ENCODE measurements at places on chromosomes 4 and X.

DNA sequence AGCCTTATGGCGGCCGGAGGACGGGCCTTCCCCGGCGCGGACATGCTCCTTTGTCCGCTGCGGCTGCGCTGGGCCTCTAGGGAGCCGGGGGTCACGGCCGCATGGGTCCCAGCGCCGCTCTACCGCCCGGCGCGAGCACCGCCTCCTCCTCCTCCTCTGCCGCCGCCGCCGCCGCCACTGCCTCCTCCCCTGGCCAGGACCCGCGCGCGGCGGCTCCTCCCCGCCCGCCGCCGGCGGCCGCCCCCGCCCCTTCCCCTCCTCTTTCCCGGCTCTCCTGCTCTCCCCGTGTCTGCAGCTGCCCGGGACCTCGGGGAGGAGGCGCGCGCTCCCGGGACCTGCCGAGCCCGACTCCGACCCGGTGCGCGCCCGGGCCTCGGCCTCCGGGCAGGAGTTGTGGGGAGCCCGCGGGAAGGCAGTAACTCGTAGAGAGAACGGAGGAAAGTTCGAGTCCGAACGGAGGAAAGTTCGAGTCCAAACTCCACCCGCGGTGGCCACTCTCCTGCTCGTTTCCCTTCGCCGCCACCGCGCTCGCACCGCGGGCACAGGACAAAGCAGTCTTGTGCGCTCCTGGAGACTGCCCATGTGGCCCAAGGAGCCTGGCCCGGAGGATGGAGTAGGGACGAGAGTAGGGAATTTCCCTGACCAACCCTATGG lies at the start of gene ADGRA3:
Gene ADGRA3, minus strand, starts transcription at position 179 of the 654 bp plus-strand sequence. CDS start 282 bp downstream, outside the sequence.
- DNase-seq: peak; percentile 39

GRCh38 chrX:150544835-150545770 lies 23.3 kb upstream of the MTM1 start:
- DNase-seq: no peak

DNA sequence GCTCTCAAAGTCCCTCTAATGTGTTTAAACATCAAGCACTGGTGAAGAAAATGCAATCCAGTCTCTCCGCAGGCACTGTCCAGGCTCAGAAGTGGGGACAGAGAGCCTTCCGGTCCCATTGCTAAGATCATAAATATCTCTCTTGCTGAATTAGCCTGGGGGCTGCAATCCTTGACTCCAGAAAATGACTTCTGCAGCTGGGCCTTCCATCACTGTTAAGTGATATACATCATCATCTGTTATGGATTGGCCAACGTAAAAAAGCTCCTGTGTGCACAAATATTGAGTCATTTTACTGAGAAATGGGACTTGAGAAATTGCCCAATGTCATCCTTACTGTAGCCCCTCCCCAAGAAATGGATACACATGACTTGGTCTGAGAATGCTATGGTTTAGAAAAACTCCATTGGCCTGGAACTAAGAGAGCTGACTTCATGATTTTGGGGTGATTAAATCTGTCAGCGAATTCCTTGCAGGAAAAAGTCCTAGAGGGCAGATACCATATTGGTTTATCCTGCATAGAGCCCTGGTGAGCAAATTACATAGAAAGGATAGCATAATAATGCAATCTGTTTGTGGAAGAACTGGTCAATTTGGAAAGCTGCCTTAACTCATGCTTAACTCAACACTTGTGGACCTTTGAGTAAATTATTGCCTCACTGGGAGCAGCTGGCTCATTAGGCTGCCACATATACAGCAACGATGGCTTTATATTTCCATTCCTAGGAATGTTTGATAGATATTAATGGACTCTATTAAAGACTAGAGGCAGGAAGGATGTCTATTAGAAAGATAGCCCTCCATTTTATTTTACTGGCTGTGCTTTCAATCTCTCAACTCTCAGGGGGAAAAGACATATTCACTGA lies 346.1 kb downstream of the GBA3 start:
- DNase-seq: no peak

- no peak for DNase-seq
Observed at GRCh38 chr4:52823702-52824092, 38.4 kb upstream of the RASL11B start.

DNA sequence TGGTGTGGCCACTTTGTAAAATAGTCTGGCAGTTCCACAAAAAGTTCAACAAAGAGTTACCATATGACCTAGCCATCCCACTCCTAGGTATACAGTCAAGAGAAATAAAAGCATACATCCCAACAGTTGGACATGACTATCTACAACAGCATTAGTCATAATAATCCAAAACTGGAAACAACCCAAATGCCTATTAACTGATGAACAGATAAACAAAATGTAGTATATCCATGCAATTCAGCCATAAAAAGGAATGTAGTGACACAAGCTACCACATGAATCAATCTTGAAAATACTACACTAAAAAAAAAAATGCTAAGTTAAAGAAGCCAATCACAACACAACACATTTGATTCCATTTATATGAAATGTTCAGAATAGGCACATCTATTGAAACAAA lies 16.1 kb downstream of the MED14 start:
- no peak for DNase-seq

DNA sequence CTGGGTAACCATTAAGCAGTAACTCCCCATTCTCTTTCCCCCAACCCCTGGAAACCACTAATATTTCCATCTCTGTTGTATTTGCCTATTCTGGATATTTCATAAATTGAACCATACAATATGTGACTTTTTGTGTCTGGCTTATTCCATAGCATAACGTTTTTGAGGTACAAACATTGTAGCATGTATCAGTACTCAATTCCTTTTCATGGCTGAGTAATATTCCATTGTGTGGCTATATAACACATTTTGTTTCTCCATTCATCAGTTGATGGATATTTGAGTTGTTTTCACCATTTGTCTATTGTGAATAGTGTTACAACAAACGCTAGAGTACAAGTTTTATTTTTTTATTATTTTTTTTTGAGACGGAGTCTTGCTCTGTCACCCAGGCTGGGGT lies 55.0 kb upstream of the MORC4 start:
- no peak for DNase-seq

GRCh38 chrX:106170318-106170717 lies 2.2 kb downstream of the PWWP3B start:
- DNase-seq: no peak

DNA sequence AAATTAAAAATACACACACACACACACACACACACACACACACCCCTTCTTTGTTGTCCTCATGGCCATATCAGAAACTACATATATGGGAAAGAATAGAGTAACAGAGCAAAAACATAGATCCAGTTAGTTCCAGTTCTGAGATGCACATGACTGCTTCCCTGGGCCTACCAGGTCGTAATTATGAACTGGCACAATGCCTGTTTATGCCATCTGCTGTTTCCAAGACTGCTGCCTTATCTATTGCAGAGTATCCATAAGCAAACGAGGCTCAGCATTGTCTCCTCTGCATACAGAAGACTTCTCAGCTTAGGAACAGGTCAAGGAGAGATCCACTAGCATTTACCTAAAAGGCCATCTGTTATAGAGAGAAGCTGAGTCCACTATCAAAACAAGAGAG lies 789.0 kb downstream of the TECRL start:
- DNase-seq: no peak

GRCh38 chrX:38175139-38175538 lies 45.5 kb downstream of the SRPX start:
- no peak for DNase-seq

- DNase-seq: no peak
Observed at GRCh38 chrX:44332437-44332836, 11.0 kb downstream of the EFHC2 start.

GRCh38 chrX:67613366-67613765 lies 69.5 kb downstream of the AR start:
- DNase-seq: no peak

DNA sequence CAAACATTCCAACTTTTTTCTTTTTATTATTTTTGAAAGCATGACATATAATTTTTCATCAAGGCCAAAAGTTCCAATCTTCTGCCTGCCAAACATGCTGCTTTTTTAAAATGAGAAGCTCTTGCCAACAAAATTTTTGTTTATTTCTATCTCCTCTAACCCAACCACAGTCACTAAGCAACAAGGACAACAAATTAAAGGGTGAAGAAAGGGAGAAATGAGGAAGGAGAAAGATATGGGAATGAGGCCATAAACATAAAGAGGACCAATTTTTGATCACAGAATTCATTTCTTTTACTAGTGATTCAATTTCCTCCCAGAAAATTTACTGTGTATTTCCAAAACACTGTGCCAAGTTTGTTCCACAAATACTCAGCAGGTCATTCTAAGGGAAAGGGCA lies 537.0 kb upstream of the DIAPH2 start:
- DNase-seq: no peak

- no peak for DNase-seq
Observed at GRCh38 chr4:8603931-8604330, 11.4 kb downstream of the CPZ start.

GRCh38 chr4:186606591-186606992 lies 51.2 kb upstream of the MTNR1A start:
- no peak for DNase-seq

- DNase-seq: no peak
Observed at GRCh38 chrX:23790155-23790497, 7.2 kb downstream of the SAT1 start.

GRCh38 chr4:630656-631055 lies 5.3 kb downstream of the PDE6B start:
- no peak for DNase-seq

DNA sequence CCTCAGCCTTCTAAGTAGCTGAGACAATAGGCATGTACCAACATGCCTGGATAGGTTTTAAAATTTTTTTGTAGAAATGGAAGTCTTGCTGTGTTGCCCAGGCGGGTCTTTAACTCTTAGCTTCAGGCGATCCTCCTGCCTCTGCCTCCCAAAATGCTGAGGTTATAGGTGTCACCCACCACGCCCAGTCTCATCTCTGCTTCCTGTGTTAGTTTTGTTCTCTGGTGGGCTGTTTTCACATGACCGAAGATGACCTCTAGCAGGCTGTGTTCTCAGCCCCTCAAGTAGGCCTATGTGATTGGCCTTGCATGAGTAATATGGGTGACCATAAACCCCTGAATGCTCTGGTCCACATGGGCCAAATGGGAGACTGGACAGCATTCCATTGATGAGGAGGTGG lies 56.8 kb upstream of the MSANTD1 start:
- DNase-seq: no peak

- DNase-seq: no peak
Observed at GRCh38 chr4:6924361-6924779, 14.7 kb downstream of the TBC1D14 start.

GRCh38 chr4:102535398-102536082 lies 34.4 kb downstream of the NFKB1 start:
- no peak for DNase-seq

DNA sequence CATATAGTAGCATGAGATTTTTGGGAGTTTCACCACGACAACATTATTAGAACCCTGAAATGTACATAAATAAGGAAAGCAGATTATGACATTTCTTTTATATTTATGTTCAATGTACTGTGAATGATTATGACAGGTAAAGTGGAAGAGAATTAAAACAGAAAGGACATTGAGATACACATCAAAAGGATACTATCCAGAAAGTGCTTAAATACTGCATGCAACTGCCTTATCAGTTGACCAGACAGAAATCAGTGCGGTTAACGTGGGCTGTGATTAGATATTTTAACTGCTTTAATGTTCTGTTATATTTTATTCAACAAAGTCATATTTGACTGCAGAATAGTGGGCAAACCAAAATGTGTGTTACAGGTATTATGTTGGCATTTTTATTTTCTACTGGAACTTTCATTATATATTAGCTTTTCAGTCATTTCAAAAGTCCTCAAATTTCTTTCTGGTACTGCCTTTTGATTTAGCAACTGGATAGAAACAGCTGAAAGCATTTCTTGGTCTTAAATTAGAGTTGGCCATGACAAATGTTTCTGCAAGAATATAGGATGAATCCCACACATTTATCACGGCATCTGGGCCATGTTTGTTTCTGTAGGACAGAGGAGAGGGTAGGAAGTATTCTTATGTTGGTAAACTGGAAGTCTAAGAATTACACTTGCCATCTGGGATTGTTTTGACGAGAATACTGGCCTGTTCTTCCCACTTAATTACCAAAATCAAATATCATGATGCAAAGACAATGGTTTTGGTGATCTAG lies 255.2 kb downstream of the SLC39A8 start:
- no peak for DNase-seq

GRCh38 chr4:57689693-57690205 lies 579.6 kb upstream of the IGFBP7 start:
- no peak for DNase-seq

DNA sequence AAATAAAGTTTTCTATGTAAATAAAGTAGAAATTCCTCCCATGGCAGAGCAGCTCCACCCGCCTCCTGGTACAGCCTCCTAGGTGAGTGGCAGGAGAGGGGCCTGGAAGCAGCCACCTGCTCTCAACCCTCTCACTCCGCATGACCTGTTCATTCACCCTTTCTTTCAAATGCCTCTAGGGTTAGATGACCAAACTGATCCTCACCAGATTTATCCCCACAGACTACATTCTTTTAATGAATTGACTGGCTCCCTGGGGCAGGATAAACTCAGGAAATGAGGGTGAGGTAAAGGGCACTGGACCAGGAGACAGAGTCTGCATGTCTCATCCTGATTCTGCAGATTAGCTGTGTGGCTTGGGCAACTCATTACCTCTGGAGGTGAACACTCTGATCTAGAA lies 32.6 kb upstream of the NKX6-1 start:
- DNase-seq: no peak

DNA sequence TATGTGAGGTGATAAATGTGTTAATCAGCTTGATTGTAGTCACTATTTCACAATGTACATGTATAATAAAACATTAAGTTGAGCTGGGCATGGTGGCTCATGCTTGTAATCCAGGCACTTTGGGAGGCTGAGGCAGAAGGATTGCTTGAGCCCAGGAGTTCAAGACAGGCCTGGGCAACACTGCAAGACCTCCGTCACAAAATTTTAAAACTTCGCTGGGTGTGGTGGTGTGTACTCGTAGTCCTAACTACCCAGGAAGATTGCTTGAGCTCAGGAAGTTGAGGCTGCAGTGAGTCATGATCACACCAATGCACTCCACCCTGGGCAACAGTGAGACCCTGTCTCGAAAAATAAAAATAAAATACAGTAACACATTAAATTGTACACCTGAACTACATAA lies 20.1 kb downstream of the LYAR start:
- no peak for DNase-seq

DNA sequence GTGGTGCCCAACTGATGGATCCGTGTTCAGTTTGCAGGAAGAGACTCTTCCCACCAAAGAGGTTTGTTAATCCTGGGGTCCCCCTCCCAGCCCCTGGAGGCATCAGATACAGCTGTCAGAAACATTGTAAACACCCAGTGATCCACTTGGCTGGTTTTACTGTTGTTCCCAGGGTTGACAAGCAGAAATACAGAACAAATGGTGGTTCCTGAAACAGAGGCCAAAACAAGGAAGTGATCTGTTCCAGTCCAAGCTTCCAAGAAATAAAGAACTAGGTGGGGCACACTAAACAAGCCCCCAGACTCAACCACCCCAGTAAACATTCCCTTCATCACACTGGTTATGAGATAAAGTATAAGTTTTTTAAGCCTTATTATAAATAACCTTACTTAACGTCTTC lies 1.4 kb downstream of the TMLHE start:
- DNase-seq: no peak

DNA sequence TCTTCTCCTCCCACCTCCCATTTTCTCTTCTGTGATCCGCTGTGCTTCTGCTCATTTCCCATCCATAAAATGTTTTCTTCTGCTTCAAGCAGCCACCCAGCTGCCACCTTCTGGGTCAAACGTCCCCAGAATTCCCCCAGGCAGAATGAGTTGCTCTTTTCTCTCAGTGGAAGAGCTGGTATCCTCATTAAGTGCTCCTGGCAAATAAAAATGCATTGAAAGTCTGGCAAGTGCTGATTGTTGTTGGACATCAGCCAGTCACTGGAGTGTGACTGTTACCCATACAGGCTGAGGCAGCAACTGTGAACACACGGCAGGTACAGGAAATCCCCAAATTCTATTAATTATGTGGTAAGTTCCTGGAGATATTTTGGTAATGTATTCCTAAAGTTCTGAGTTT lies 52.6 kb downstream of the LIMCH1 start:
- no peak for DNase-seq
